ENCODE measurements at places on chromosomes 5 and 9.

- no peak for DNase-seq
Measured at GRCh38 chr5:138028971-138029365, 3.9 kb downstream of the FAM13B start.

- DNase-seq: no peak
Measured at GRCh38 chr9:137480686-137481683, 21.9 kb upstream of the NSMF start.

GRCh38 chr9:93466416-93467061, 13.2 kb upstream of the FAM120AOS start:
- DNase-seq: no peak

DNA sequence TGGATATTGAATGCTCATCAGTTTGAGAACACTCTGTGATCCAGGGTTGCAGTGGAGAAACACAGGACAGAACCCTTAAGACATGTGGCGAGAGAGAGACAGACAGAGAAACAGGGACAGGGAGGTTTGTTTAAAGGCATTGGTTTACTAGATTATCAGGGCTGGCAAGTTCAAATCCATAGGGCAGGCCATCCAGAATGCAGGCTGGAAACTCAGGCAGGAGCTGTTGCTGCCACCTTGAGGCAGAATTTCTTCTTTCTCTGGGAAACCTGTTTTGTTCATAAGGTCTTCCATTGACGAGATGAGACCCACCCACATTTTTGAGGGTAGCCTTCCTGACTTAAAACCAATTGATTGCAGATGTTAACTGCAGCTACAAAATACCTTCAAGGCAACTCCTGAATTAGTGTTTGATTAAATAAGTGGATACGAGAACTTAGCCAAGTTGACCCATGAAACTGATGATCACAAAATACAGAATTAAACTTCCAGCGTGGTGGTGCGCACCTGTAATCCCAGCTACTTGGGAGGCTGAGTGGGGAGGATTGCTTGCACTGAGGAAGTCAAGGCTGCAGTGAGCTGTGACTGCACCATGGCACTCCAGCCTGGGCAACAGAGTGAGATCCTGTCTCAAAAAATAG, 55.9 kb downstream of the NSUN2 start:
- peak; percentile 55 for DNase-seq

GRCh38 chr5:122586351-122586750, 188.5 kb upstream of the SNX2 start:
- no peak for DNase-seq

DNA sequence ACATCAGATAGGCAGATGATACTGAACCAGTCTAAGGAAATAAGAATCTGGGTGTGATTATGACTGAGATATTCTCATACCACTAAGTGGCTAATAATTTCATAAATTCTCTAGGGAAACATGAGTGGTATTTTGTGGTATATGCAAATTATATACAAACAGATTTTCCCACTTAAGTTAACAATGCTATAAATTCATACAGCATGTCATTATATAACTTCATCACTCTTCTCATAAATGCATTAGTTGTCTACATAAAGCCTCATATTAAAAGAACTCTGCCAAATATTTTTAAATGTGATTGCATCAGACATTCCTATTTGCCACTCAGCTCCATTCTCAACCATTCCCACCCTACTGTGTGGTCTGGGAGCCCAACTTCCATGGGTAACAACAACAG, 226.5 kb downstream of the TLE1 start:
- no peak for DNase-seq

Measured in nucleus accumbens (tissue), 56 donors.